ENCODE measurements at places on chromosomes 2 and 18.

DNA sequence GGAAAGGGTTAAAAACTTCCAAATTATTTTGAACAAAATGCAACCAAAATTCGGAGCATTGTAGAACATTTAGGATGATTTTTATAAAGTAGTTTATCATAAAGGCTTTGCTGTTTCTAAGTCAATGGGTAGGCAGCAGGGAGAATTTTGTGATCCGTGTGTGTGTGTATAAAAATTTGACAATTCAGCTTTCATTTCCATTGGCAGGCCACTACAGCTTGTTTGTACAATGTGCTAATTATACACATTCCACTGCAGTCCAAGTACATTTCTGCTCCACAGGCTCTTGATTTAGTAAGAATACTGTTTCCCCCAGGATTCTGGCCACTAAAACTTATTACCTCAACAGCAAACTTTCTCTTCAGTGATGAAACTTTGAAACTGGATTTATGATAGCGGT lies 71.8 kb upstream of the LTBP1 start:
- DNase-seq, result no peak

GRCh38 chr2:199070322-199070949 lies 387.3 kb downstream of the SATB2 start:
- DNase-seq, result no peak

DNA sequence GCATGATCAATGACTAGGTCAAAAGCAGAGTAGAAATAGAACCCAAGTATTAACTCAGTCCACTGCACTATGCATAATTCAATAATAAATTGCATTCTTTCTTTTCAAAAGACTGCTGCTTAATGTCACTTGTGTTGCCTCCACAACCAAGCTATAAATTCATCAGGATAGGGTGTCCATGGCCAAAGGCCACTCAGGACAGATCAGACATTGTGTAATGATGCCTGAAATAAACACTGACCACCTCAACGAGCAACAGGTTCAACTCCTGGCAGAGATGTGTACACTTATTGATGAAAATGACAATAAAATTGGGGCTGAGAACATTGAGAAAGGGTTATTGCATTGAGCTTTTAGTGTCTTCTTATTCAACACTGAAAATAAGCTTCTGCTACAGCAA lies 194.5 kb upstream of the SPOPL start:
- no peak for DNase-seq

DNA sequence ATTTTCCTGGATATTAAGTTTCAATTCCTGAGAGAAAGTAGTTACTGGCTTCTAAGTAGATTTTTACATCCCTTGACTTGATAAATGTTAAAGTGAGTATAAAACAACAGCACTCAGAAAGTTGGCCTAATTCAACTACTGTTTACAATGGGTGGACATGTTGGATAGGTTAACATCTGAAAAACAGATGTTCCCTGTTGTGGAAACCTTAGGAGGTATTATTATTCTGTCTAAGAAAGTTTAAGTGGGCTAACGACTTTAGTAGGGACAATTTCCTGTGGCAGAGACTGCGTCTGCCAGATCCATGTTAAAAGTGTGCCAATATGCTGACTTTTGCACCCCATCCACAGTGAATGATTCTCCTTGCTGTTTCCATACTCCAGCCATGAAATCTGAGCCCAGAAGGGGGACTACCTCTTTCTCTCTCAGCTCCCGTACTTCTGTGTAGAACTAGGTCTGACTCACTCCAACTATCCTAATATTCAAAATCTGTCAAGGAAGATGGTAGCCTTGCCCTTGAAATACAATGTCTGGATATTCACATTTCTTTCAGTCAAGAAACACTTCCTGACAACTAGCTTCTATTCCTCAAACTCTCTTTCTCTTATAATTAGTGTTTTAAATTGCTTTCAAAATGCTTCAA lies 327.5 kb upstream of the HNRNPA3 start:
- no peak for DNase-seq

DNA sequence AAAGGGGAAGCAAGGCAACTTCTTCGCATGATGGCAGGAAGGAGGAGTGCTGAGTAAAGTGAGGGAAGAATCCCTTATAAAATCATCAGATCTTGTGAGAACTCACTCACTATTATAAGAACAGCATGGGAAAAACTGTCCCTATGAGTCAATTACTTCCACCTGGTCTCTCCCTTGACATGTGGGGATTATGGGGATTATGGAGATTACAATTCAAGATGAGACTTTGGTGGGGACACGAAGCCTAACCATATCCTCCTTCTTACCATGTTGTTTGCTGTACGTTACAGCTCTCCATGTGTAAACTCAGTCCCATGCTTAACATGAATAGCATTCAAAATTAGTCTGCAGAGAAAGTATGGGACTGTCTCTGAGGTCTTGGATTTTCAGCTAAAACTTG lies 1096.8 kb upstream of the ACVR2A start:
- no peak for DNase-seq

GRCh38 chr2:157500334-157500733 lies 56.4 kb upstream of the CYTIP start:
- no peak for DNase-seq

- DNase-seq, result no peak
Observed at GRCh38 chr2:223765221-223765785, 72.1 kb downstream of the AP1S3 start.

GRCh38 chr18:52367953-52368742 lies 28.2 kb downstream of the DCC start:
- DNase-seq, result no peak

- DNase-seq, result no peak
Observed at GRCh38 chr2:207750345-207750744, 19.4 kb downstream of the FZD5 start.

Data from skin of body (tissue), 3 donors.